ENCODE measurements at places on chromosomes 16 and 17.
A peak's percentile ranks its signal among the peaks of the same experiment; 100 is the strongest.

GRCh38 chr16:89658221-89658879, 714 bp downstream of the SPATA33 start:
- DNase-seq = peak; percentile 15

GRCh38 chr16:80117556-80118130, 423.1 kb upstream of the DYNLRB2 start:
- no peak for DNase-seq

- DNase-seq = no peak
Measured at GRCh38 chr17:80955078-80955477, 36.6 kb upstream of the CHMP6 start.

DNA sequence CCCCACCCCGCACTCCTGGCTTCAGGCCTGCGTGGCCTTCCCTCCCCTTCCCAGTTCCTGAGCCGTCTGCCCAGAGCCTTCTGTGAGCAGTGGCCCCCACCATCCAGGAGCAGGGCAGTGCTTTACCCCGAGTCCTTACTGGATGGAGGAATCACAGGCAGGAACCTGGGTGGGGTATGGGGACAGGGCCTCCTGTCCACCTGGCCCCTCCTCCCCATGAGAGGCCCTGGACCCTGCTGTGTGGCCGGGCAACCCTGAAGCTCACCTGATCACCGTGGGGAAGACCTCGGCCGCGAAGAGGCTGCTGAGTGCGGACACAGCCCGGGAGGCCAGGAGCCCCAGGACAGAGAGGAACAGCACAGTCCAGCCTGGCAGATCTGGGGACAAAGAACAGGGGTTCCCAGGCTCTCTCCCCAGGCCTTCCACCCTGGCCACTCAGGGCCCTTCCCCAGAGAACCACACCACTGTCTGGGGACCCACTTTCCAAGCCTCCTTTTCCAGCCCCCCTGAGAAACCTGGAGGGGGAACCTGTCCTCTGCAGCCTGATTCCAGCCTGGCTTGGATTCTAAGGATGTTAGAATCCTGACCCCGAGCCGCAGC, 3.2 kb downstream of the SLC22A31 start:
- DNase-seq = no peak
